ENCODE measurements at places on chromosomes 5 and 9. TPM values are rescaled to one million over a fixed set of nuclear protein-coding genes. Genes with fewer than 3 reads are reported as not detected.

DNA sequence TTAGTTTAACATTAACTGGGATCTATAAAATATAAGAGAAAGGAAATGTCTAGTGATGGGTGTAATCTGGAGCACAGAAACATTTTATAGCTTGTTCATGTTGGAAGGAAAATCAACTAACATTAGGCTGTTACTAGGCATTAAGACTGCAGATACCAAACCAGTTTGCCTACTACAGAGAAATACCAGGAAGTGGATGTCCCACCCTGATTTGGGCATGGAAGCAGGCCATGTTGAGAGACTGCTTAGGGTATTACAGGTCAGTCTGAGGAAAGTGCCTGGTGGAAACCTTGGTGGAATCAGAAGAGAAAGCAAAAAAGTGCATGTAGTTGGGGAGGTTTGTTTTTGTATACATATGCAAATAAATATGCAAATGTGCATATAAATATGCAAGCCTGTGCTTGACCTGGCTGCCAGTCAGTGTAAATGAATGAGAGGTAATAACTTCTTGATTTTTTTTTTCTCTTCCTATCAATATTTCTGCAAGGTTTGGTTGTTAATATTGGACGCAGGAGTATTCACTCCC lies 9.6 kb upstream of the CCDC112 start:
- H3K27ac ChIP-seq: no peak overlapping the region
- no peaks in the 10 kb centered on the region for H3K4me1 ChIP-seq
- H3K4me3 ChIP-seq: no peak overlapping the region
- no peaks in the 10 kb centered on the region for H3K36me3 ChIP-seq
- DNase-seq: no peak
- H3K27me3 ChIP-seq: no peaks in the 10 kb centered on the region

DNA sequence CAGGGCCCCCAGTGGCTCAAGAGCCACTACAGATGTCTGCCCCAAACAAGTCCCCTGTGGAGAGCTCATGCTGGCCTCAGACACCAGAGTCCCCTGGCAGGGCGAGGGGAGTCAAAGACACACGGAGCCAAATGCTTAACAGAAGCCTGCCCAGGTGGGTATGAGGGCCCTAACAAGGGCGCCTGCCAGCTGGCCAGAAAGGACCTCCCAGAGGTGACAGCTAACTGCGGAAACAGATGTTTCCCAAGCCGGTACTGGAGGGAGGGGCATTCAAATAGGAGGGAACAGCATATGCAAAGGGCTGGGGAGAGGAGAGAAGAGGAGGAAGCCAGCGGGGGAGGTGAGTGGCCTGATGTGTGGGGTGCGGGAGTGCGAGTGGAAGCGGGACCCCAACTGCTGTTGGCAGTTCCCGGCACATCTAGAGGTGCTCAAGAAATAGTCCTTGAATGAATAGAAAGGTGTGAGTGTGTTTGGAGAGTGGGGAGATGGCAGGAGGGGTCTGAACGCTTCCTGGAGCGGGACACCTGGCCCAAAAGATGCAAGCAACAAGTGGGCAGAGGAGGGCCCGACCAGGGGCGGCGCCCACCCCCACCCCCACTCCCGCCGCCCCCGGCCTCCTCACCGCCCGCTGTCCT lies 824 bp downstream of the MXD3 start:
- H3K36me3 ChIP-seq: peaks cover 11% of the 10 kb centered on the region
- H3K27ac ChIP-seq: no peak overlapping the region
- DNase-seq: no peak
- peaks cover 20% of the 10 kb centered on the region for H3K4me1 ChIP-seq

GRCh38 chr9:121350036-121350435 lies 20.0 kb downstream of the STOM start:
- H3K36me3 ChIP-seq: peaks cover 37% of the 10 kb centered on the region
- peaks cover 42% of the 10 kb centered on the region for H3K4me1 ChIP-seq
- H3K4me3 ChIP-seq: no peak overlapping the region
- no peak overlapping the region for H3K27ac ChIP-seq
- no peaks in the 10 kb centered on the region for H3K27me3 ChIP-seq
- DNase-seq: no peak

DNA sequence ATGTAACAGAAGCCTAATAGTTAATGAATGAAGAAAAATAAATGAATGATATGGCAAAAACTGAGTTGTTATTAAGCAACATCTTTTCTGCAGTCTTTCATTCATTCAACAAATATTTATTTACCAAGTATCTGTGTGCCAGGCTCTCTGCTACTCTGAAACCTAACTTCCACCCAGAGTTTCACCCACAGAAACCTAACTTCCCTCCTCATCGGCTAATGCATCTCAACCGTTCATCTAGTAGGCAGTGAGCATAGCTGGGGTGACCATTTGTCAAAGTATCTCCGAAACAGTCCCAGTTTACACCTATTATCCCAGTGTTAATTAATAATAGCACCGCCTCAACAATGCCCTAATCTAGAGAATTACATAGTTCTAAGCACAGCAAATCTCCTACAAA lies 1.5 kb downstream of the TTC39B start:
- H3K27ac ChIP-seq: no peak overlapping the region
- peak overlapping the region; percentile 81 for H3K4me3 ChIP-seq
- no peaks in the 10 kb centered on the region for H3K27me3 ChIP-seq
- no peaks in the 10 kb centered on the region for H3K36me3 ChIP-seq

DNA sequence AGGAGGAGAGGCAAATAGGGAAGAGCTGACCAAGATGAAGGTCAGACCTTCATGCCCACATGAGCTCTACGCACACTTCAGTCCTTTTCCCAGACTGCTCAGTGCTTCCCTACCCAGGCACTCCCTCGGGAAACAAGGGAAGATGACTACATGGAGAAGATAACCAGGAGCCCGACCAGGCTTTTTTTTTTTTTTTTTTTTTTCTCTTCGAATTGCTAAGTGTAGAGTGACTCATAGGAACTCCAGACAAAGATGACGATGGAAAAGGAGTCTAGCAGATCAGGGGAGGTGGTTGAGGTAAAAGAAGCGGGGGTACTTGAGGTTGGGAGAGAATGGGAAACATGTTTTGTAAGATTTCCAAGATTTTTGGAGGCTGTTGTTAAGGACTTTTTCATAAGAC lies 526.1 kb downstream of the BNC2 start:
- no peaks in the 10 kb centered on the region for H3K36me3 ChIP-seq
- no peaks in the 10 kb centered on the region for H3K27me3 ChIP-seq
- DNase-seq: no peak
- no peak overlapping the region for H3K4me3 ChIP-seq

DNA sequence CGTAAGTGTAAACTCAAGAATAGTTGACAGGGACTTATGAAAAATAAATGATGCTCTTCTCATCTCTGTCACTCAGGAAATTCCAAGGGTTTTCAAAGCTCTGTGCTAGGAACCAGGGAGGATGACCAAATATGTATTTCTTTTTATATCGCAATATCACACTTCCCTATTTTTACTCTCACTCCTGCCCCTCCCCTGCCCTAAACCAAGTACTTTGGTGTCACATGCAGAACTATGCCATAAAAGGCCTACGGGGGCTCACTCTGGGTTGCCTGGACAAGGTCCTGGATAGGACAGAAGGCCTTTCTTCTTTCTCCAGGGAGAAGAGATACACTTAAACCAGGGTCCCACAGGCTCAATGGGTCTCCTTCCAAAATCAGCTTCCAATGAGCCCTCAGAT lies 8.3 kb upstream of the RETREG1 start:
- H3K27ac ChIP-seq: no peak overlapping the region
- H3K4me1 ChIP-seq: peaks cover 38% of the 10 kb centered on the region
- DNase-seq: no peak
- H3K4me3 ChIP-seq: no peak overlapping the region
- H3K36me3 ChIP-seq: no peaks in the 10 kb centered on the region
- H3K27me3 ChIP-seq: no peaks in the 10 kb centered on the region

DNA sequence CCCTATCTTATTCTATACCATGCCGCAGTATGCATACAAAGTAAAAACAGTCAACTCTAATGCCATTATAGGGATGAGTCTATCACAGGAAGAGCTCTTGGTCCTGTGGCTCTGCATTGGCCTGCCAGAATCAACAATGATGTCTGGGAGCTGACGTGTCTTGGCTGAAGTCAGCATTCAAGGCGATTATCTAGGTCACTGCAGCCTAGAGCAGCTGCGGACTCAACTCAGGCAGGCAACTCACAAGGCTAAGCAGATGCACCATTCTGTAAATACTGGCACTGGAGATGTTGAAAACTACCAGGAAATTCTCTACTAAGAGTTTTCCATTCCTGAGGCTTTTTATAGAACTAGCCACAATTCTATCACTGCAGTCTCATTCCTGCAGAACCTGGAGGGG lies 13.3 kb downstream of the SPATA9 start:
- no peak for DNase-seq
- no peaks in the 10 kb centered on the region for H3K27me3 ChIP-seq
- no peaks in the 10 kb centered on the region for H3K36me3 ChIP-seq
- H3K4me3 ChIP-seq: no peak overlapping the region
- H3K4me1 ChIP-seq: no peaks in the 10 kb centered on the region

Gene SMIM32
- polyA plus RNA-seq: not detected

Gene STPG3
- not detected for polyA plus RNA-seq

GRCh38 chr5:128338649-128339048 lies 199.4 kb downstream of the FBN2 start:
- H3K4me3 ChIP-seq: no peak overlapping the region
- H3K27me3 ChIP-seq: no peaks in the 10 kb centered on the region
- no peak for DNase-seq

- no peaks in the 10 kb centered on the region for H3K36me3 ChIP-seq
- H3K4me3 ChIP-seq: no peak overlapping the region
- no peak for DNase-seq
- no peak overlapping the region for H3K27ac ChIP-seq
- no peaks in the 10 kb centered on the region for H3K27me3 ChIP-seq
These were observed 306.6 kb downstream of the PLK2 start for GRCh38 chr5:58153255-58153654.

Gene MTAP
- 19.3 TPM for polyA plus RNA-seq

Gene WDR38
- not detected for polyA plus RNA-seq

Gene IRX1
- polyA plus RNA-seq: not detected

DNA sequence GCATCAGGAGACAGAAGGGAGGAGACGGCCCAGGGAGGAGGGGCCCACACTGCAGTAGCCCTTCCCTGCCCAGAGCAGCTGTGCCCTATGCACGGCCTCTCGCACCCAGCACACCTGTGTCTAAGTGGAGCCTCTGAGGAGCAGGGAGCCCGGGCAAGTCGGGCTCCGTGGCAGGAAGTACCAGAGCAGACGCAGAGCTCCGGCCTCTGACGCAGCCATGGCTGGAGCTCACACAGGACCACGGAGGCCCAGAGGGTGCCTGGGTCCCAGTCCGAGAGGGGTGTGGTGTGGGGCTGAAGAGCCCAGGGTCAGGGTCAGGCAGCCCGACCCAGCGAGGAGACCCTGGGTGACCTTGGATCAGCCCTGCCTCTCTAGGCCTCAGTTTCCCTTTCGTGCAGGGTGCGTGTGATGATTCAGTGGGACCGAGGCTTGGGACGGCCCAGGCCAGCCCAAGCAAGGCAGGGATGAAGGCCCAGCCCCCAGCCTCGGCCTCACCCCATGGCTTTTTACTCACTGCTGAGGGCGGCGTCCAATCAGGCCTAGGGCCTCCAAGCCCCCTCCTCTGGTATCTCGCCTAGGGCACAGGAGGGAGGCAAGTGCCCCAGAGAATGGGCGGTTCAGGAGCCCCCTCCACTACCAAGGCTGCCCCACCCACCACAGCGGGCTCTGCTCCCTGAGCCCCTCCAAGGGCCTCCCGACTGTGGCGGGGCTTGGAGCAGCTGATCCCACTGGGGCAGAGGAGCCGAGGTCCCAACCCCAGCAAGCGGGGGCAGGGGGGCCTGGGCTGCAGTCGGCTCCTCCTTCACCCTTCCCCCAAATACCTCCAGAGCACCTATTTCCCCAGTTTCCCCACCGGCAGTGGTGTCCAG lies 4.3 kb upstream of the AGPAT2 start:
- no peaks in the 10 kb centered on the region for H3K36me3 ChIP-seq
- DNase-seq: no peak
- no peaks in the 10 kb centered on the region for H3K4me1 ChIP-seq
- no peak overlapping the region for H3K4me3 ChIP-seq

GRCh38 chr5:160395111-160395510 lies 4.7 kb downstream of the FAM200C start:
- H3K4me3 ChIP-seq: no peak overlapping the region
- no peaks in the 10 kb centered on the region for H3K27me3 ChIP-seq
- H3K4me1 ChIP-seq: peaks cover 5% of the 10 kb centered on the region
- H3K36me3 ChIP-seq: no peaks in the 10 kb centered on the region
- H3K27ac ChIP-seq: no peak overlapping the region
- DNase-seq: no peak

DNA sequence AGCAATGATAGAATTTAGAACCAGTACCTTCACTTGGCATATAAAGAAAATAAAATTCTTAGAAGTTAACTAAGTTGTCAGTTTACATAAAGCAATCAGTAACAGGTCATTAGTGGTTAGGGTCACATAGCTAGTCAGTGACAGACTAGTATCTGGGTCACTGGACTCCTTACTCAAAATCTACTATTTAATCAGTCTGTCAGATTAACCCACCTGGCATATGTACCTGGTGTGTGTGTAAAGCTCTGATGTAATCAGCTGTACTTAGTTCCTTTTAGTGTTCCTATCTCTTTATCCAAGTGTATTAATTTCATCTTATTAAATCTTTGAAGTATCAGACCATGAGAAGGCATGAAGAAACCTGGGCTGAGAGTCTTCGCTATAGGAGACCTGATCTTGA lies 7.3 kb downstream of the CEP78 start:
- DNase-seq: no peak
- H3K4me3 ChIP-seq: no peak overlapping the region
- peaks cover 6% of the 10 kb centered on the region for H3K36me3 ChIP-seq
- H3K4me1 ChIP-seq: peaks cover 27% of the 10 kb centered on the region
- H3K27ac ChIP-seq: no peak overlapping the region
- no peaks in the 10 kb centered on the region for H3K27me3 ChIP-seq

DNA sequence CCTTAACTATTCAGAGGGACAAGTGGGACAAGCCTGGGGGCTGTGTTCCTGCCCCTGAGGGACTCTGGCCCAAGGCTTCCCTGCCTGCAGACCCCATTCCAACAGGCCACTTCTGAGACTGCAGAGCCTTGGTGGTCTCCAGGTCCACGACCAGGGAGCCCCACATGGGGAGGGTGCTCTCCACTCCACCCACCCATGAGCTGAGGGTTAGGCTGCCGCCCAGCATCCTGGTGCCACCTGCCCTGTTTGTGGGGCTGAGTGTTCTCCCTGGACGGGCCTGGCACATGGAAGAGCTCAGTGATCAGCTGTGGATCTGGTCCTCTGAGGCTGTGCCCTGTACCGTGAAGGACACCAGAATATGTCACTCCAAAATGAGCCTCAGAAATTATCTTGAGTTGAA lies 2.5 kb upstream of the ABO start:
- no peak overlapping the region for H3K4me3 ChIP-seq
- no peaks in the 10 kb centered on the region for H3K27me3 ChIP-seq
- no peak for DNase-seq

DNA sequence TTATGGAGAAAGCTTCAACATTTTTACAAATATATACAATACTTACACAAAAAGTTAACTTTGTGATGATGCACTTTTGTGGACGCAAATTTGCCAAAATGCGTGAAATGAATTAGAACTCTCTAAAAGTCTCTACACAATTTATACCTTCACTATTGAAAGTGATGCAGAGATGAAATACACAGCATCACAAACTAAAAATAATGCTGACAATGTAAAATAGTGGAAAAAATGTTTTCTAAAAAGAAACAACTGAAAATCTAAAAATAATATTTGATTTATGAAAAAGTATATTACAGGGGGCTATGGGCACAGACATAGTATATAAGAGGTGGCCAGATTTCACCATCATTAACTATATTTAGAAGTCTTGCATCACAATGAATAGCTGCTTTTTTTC lies 188.8 kb downstream of the ADCY2 start:
- no peaks in the 10 kb centered on the region for H3K4me1 ChIP-seq
- DNase-seq: no peak
- H3K36me3 ChIP-seq: no peaks in the 10 kb centered on the region
- no peaks in the 10 kb centered on the region for H3K27me3 ChIP-seq
- no peak overlapping the region for H3K4me3 ChIP-seq

Gene C6
- polyA plus RNA-seq: not detected
